ENCODE measurements at places on chromosomes 7 and 10. TPM values are rescaled to one million over a fixed set of nuclear protein-coding genes. Genes with fewer than 3 reads are reported as not detected.

The LRIT1 gene
- total RNA-seq, result not detected

The TMEM270 gene
- not detected for total RNA-seq

The TLL2 gene
- total RNA-seq, result 0.96 TPM

The ACSM6 gene
- not detected for total RNA-seq

The WNT8B gene
- total RNA-seq, result not detected

The GARIN1A gene
- total RNA-seq, result 0.39 TPM

The VPS37D gene
- 1.6 TPM for total RNA-seq

The SH2B2 gene
- total RNA-seq, result 1.3 TPM

The CFTR gene
- total RNA-seq, result 0.67 TPM

The OPN4 gene
- 0.31 TPM for total RNA-seq

The GPR158 gene
- total RNA-seq, result not detected

The CLDN3 gene
- not detected for total RNA-seq

The CDHR3 gene
- not detected for total RNA-seq

The CXCL12 gene
- 53.8 TPM for total RNA-seq

The CTBP2 gene
- total RNA-seq, result 36.0 TPM

The JCAD gene
- 39.8 TPM for total RNA-seq

The BRAF gene
- 29.2 TPM for total RNA-seq

The MOGAT3 gene
- total RNA-seq, result not detected

The TET1 gene
- 2.4 TPM for total RNA-seq

The ZNF365 gene
- total RNA-seq, result 1.1 TPM

The FAM180A gene
- 5.9 TPM for total RNA-seq

The TLX1 gene
- total RNA-seq, result not detected

The ASIC3 gene
- 1.1 TPM for total RNA-seq

The NET1 gene
- 19.8 TPM for total RNA-seq

The DNAH11 gene
- 3.5 TPM for total RNA-seq

The PPIA gene
- 834 TPM for total RNA-seq

The PCLO gene
- total RNA-seq, result 2.9 TPM

The TAS2R4 gene
- 0.31 TPM for total RNA-seq

The AKR1E2 gene
- 9.7 TPM for total RNA-seq

The TRIM50 gene
- not detected for total RNA-seq

The ADRB1 gene
- 32.8 TPM for total RNA-seq

The NUTM2A gene
- 2.3 TPM for total RNA-seq

The STAMBPL1 gene
- 8.8 TPM for total RNA-seq

The PAPOLB gene
- 0.28 TPM for total RNA-seq

The PAX4 gene
- not detected for total RNA-seq

The CARD11 gene
- 0.22 TPM for total RNA-seq

The CCAR1 gene
- 25.0 TPM for total RNA-seq

The SLC18A3 gene
- not detected for total RNA-seq

The SLC26A5 gene
- total RNA-seq, result not detected

The HYAL4 gene
- total RNA-seq, result 0.28 TPM

The ITGA8 gene
- 6.4 TPM for total RNA-seq

The C10orf120 gene
- not detected for total RNA-seq

The PNLIP gene
- not detected for total RNA-seq

The SPDYE11 gene
- total RNA-seq, result not detected

The TAS2R3 gene
- total RNA-seq, result not detected

The ZCWPW1 gene
- total RNA-seq, result 8.5 TPM

The ZNF316 gene
- total RNA-seq, result 12.6 TPM

The GRM8 gene
- not detected for total RNA-seq

The C7orf57 gene
- total RNA-seq, result not detected
